ENCODE measurements at places on chromosomes 3 and 15.

- no peak for DNase-seq
These were observed 156.1 kb upstream of the ANKRD28 start for GRCh38 chr3:15953841-15954240.

GRCh38 chr3:20842594-20843436 is 656.8 kb upstream of the SGO1 start:
- DNase-seq: no peak

GRCh38 chr15:60265057-60265456 is 132.7 kb downstream of the ANXA2 start:
- no peak for DNase-seq

GRCh38 chr15:51168700-51169099 is 74.0 kb upstream of the TNFAIP8L3 start:
- no peak for DNase-seq

DNA sequence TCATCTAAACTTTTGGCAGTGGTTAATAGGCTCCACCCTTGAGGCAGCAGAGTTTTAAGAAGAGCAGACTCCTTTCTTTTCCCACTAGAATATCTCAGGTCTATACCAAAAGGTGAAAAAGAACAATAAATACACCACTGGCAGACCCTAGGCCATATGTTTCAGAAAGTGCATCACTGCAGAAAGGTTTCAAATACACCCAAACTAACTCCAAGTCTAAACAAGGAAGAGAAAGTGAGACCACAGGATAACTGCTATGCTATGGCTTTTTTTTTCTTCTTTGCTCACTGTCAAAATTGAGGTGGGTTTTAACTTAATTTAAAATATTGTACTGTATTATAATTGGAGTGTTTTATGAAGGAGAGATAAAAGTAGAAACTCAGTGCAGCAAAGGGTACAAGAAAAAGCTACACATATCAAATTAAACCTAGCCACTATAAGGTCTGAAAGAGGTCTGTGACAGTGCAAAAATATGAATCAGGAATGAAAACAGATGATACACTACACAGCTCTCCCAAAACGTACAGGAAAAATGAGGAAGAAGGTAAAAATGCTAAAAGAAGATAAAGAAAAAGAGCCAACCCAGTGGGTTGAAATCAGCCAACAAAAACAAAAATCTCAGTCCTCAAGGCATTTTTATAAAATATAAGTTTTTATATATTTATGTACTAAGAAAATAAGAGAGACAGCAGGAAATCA is 8.4 kb downstream of the SNX4 start:
- no peak for DNase-seq

- no peak for DNase-seq
These were observed 1340.5 kb downstream of the ROBO1 start for GRCh38 chr3:78427303-78427702.

- DNase-seq: no peak
These were observed 32.4 kb downstream of the B3GALNT1 start for GRCh38 chr3:161072751-161073150.

DNA sequence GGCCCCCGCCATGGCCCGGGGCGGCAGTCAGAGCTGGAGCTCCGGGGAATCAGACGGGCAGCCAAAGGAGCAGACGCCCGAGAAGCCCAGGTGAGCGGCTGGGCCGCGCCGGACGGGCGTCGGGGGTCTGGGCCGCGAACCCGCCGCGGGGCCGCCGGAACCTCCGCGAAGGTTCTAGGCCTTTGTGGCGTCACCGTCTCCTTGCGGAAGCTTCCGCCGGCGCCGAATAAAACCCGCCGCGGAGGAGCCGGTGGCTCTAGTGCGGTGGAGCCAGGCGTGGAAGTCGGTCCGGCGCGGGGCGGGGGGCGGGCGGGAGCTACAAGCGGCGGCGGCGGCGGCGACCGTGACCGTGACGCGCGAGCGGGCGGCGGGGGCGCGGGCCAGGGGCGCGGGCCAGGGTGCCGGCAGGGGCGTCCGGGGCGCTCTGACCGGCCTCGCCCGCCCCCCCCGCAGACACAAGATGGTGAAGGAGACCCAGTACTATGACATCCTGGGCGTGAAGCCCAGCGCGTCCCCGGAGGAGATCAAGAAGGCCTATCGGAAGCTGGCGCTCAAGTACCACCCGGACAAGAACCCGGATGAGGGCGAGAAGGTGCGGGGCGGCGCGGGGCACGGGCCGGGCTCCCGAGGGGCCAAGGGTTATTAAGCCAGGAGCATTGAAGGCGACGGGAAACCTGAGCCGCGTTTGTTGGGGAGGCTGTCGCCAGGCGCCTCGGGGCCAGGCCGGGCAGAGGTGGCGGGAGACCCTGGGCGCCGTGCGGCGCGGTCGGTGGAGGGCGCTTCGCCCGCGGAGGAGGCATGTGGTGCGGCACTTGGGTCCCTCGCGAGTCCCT is at the start of gene DNAJA4:
TSS of gene DNAJA4 (plus strand) at position 259 of the 833 bp plus-strand sequence. CDS start at position 461, 202 bp downstream.
- peak; percentile 34 for DNase-seq

DNA sequence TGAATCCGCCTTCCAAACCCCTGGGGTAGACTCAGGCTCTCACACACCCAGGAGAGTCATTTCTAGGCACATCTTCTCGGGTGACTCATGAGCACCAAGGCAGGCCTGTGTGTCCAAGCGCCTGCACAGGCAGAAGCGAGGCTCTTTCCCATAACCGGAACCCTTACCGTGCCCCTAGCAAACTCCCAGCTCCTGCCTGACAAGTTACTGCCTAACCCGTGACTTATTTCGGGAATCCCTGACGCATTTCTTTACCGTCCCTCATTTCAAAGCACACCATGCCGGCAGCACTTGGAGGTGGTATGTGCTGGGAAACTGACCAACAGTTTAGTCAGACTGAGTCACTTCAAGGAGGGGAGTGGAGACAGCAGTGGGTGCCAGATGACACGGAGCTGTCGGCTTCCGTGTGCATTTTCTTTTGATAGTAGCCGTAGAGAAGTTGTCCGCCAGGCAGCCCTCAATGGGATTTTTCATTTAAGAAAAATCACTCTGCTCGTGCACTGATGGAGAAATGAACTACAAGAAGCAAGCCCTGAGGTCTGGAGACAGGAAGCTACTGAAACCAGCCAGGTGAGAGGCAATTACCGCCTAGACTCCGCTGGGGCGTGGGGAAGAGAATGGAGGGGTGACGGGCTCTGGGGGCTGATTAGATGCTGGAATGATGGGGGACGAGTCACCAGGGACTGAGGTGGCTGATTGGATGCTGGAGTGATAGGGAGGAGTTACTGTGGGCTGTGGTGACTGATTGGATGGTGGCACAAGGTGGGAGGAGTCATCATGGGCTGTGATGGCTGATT is 17.3 kb upstream of the HRH1 start:
- no peak for DNase-seq

DNA sequence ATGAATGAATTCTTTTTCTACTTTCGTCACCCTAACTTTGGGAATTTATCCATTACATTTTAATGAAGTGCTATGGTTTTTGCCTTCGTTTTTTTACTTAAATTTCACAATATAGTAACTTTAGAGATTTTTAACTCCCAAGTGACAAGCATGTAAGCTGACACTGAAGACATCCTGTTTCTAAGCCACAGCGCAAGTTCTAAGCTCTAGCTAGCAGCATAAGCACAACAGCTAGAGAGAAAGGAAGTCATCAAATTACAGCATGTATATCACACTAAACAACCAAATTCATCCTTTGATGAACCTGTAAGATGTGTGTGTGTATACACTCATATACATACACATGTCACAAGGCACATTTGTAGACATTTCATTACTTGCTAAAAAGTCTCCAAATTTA is 119.3 kb downstream of the P3H2 start:
- no peak for DNase-seq

DNA sequence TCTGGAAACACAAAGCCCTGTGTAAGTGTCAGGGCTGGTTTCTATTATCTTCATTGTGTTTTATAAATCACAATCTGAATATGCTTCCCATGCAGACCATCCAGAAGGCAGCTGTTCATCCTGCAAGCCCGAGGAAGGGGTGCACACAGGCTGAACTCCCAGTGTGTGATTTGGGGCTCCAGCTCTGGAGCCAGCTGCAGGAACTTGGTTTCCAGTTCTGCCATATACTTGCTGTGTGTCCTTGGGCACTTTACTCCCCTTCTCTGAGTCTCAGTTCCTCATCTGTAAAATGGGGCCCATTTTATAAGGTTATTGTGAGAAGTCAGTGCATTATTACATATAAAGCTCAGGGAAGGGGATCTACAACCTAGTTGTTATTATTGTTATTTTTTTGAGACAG is 22.6 kb downstream of the CYP8B1 start:
- no peak for DNase-seq
